Stimulated activated CD4-positive, alpha-beta T cell treated with anti-CD3 and anti-CD28 coated beads, Interleukin-1b, Interleukin-23, amount 100 ng/mL, for 48 hours (primary cell): ENCODE measurements at places on chromosomes 6 and 20.

- DNase-seq = no peak
Observed at GRCh38 chr6:43468240-43468639, 9.1 kb upstream of the TJAP1 start.

GRCh38 chr6:22411376-22412105, 114.7 kb upstream of the PRL start:
- no peak for DNase-seq

GRCh38 chr6:93418033-93418407, 1.3 kb downstream of the EPHA7 start:
- DNase-seq = no peak

- peak; percentile 70 for DNase-seq
Observed at GRCh38 chr20:17895641-17896171, 72.9 kb downstream of the SNX5 start.

DNA sequence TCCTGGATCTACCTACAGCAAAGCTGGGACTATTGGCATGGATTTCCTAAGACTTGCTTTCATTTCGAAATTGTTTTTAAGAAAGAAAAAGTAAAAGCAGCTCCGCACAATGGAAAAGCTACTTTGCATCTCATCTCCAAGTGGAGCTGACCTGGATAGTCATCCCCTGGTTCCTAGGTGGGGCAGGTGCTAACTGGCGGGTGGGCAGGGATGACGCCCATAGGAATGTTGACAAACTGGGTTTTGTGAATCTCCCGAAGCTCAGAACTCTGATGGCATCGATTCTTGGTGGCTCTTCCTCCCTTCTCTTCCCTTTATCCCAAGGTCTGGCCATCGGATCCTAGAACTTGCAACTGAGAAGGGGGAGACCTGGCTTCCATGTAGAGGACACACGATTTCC, 12.4 kb upstream of the EZR start:
- DNase-seq = no peak

DNA sequence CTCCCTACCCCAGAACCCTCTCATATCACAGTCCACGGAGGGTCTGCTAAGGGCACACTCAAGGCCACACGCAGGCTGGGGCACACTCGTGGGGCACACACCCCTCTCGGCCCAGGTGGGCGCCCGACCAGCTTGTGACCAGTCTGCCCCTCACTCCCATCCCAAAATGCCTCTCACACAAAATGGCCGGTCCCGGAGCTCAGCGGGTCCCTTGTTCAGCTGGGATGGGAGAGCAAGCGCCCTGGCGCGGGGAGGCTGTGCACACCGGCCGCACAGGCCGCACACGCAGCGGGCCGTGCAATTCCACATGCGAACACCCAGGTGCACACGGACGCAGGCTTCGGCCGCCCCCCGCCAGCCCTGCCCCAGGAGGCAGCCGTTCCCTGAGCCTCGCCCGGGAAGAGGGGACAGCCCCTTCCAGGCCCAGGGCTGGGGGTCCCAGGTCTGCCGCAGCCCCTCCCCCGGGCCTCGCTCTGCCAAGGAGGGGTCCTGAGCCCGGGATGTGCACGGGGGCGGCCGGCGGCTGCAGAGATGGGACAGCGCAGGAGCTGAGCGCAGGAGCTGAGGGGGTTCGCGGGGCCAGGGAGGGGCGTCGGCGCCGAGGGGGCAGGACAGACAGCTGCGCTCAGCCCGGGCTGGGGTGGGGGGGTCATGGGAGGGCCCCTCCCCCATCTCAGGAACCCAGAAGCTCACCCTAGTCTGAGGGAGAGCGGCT, 1.3 kb downstream of the KCNQ2 start:
- DNase-seq = no peak

- no peak for DNase-seq
Observed at GRCh38 chr6:36368921-36369865, 18.3 kb downstream of the ETV7 start.

DNA sequence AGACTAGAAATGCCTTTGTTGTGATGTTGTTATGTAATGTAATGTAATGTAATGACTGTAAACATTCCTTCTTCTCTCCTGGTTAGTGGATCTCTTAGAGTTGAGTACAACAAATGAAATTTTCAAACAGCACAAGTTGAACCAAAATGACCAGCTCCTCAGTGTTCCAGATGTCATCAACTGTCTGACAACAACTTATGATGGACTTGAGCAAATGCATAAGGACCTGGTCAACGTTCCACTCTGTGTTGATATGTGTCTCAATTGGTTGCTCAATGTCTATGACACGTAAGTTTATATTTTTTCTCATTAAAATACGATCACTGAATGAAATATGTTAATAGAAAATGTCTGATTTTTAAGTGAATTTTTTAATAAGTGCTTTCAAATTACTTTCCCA, 496.7 kb downstream of the UTRN start:
- no peak for DNase-seq

DNA sequence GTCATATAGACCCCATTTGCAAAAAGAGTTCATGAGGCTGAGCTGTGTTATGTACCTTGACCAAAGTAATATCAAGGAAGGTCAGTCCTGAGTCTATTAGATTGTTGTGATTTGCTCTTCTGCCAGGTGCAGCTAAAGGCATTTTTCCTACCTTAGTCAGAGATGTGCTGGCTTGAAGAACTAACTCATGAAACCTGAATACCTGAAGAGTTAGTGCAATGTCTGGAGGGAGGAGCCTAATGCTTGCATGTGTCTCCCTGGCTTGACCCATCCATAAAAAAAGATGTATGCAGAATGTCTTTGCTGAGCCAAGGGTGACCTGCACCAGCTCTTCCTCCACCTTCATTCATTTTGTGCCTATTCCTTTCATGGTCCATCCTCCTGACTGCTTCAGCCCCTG, 742.0 kb downstream of the KIF16B start:
- DNase-seq = no peak

DNA sequence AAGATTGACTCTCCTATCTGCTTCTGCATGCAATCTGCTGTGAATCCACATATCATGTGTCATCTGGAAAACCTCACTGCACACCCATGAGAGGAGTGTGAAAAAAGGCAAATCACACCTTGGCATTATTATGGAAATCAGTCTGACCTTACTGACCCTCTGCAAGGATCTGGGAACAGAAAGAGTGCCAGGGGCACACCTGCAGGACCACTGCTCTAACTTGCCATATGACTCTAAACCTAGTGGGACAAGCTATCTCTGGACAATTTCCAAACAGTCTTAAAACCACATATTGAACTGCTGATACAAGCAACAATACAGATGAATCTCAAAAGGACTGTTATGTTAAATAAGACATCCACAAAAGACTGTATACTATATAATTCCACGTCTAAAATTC, 50.3 kb downstream of the ABHD12 start:
- DNase-seq = no peak

DNA sequence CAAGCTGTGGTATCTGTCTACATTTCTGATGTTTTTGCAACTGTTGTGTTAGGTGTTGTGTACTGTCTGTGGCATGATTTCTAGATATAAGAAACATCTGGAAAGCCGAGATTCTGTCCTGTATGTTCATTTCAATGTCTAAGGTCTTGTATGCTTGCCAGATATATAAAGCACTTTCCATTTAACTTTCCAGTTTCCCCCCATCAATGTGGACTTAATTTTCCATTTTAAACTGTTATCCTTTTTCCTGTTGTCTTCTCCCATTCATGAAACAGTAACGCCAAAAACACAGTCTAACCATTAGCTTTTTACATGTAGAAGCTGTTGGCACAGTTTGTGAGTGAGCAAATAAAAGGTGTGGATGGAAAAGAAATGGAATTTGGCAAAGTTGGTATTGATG, 181.6 kb downstream of the FARS2 start:
- DNase-seq = no peak

GRCh38 chr6:70312165-70312745, 9.4 kb upstream of the COL9A1 start:
- DNase-seq = no peak

DNA sequence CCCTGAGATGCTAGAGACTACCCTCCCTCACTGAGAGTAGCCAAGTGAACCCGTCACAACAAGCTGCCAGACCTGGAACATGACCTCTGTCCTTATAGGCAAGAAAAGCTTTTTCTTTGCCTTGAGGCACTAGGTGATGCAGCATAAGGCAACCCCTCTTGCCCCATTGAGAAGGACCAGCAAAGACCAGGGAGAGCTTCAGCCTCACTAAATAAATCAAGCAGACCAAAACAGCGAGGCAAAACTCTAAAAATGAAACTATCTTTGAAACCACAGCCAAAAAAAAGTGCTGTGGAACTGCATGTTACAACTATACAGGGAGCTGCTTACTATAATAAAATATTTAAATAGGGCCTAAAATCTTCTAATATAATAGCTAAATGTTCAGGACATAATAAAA, 62.6 kb upstream of the FAM83B start:
- no peak for DNase-seq

GRCh38 chr6:111711984-111712752, 106.5 kb upstream of the TRAF3IP2 start:
- no peak for DNase-seq

DNA sequence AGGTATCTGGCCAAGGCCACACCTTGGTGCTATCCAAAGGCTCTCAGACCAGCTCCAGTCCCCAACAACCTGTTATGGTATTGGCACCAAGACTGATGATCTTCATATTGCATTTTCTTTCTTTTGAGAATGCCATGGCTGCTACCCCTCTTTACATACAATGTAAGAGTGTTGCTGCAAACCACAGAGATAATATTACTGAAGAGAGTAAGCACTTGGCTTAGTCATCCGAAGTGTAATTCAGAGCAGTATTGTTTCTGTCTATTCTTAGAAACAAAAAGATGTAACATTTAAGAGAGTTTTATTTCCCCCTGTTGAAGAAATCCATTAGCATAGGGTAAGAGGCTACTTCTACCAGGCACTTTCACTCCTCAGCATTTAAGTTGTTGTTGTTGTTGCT, 212.5 kb downstream of the C6orf118 start:
- DNase-seq = no peak

- DNase-seq = no peak
Observed at GRCh38 chr6:136586295-136586694, 36.1 kb upstream of the MAP7 start.

GRCh38 chr20:8115436-8115835, 16.6 kb upstream of the PLCB1 start:
- DNase-seq = no peak

DNA sequence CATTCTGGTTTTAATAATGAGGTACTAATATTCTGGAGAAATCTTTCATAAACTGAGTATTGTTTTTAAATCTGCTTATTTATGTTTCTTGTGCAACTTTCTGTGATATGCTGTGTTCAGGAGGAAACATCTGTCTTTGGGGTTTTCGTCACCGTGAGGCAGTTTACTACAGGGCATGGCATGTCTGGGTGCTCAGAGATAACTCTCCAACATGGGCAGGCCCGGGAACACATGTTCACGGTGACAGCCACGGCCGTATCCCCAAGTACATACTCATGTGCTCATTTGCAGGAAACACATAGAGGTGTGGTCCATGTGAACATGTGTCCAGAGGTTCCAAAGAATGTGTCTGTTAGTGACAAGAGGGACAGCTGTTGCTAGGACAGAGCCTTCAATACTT, 62.1 kb upstream of the CNKSR3 start:
- DNase-seq = no peak

DNA sequence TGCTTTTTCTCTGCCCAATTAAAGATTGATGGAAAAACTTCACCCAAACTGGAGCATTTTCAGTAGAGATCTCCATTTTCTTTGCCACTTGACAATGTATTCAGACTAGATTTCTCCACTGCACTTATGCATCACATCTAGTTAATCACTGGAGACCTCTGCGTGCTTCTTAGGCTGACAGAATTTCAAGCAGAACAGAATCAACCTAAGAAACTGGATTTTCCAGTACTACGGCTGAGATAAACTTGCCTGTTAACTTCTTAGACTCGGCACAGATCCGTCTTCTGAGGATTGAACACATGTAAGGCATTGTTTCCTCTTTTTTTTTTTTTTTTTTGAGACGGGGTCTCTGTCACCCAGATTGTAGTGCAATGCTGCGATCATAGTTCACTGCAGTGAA, 139.2 kb downstream of the LRRC1 start:
- no peak for DNase-seq

DNA sequence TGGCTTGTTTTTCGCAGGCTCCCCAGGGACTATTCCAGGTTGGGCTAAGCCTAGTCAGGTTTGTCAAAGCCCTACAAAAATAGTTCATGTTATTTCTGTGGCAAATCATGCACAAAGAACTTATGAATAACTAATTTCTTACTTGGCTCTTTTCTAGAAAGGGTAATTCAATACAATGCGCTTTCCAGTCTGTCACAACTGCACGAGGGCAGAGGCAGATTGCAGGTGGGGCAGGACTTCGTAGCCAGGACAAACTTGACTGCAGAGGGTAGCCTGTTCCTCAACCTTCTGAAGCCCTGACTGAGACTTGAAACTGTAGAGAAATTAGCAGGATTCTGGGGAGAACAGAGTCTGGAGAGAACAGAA, 253.5 kb downstream of the QKI start:
- DNase-seq = no peak

- DNase-seq = no peak
Observed at GRCh38 chr6:133277900-133278545, 36.9 kb downstream of the EYA4 start.

DNA sequence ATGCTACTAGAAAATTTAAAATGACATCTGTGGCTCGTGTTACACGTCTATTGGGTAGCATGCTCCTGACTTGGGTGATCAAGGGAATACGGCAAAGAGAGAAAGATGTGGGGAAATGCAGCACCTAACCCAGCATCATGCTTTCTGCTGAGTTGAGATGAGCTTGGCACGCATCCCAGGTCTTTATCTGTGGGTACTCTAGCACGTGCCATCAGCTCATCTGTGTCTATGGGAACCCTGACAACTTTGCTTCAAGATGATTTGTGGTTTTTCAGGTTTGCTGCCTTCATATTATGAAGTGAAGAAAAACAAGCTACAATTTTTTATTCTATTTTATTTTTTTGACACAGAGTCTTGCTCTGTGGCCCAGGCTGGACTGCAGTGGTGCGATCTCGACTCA, 21.0 kb downstream of the RNASET2 start:
- DNase-seq = no peak

GRCh38 chr6:116533233-116533957, 12.1 kb downstream of the TRAPPC3L start:
- no peak for DNase-seq

DNA sequence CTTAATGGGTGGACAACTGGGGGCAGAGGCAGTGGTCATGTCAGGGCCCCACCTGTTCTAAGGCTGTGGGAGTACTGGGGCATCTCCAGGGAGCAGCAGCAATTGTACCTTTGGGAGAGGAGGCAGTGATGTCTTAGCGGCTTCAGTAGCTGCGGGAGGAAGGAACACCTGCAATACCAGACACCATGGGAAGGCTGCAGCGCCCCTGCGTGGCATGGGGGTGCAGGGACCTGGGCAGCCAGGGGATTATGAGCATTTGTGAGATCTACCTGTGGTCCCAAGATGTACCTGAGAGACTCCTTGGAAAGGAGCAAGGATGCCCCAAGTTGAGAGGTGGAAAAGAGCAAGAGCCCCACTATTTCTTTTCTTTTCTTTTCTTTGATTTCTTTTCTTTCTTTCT, 112.1 kb upstream of the GPR6 start:
- no peak for DNase-seq
